SHP77 treated with DMSO at 0.1 percent for 48 hours (cell line): ENCODE measurements at places on chromosomes 16 and 17.

DNA sequence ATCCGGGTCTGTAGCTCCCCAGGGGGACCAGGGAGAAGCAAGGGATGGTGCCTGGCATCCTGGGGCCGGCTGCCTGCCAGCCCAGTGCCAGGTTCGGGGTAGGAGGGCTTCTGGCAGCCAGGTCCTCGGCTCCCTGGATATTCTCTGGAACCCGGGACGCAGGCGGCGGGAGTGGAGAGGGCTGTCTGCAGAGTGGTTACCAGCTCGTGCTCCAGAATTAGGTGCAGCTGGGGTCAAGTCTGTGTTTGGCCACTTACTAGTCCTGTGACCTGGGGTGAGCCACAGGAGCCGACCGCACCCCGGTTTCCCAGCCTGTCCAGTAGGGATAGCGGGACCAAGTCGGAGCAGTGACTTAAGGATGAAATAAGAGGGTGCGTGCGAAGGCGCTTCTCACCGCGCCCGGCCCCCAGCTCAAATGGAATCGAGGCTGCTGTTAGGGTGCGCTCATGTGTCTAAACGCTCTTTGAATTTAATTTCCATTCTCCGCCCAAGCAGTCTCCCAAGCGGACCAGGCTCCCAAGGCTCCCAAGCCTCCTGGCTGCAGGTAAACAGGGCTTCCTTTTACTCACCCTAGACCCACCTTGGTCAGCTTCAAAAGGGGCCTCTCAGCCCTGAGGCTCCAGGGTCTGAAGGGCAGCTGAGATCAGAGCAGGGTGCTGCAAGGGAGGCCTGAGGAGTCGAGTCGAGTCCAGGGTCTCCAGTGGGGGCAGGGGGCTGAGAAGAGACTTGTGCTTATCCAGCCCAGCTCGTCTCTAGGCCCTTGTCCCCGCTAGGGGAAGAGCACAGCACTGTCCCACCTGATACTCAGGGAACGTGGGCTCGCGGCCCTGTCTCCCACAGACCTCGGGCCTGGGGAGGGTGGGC is 28.3 kb upstream of the ZNF469 start:
- DNase-seq = no peak

- DNase-seq = no peak
Observed at GRCh38 chr16:5633845-5634440, 536.3 kb upstream of the EEF2KMT start.

- DNase-seq = no peak
Observed at GRCh38 chr16:2121853-2122252, 13.8 kb downstream of the PKD1 start.

GRCh38 chr16:85209526-85210121 is 97.4 kb upstream of the CIBAR2 start:
- DNase-seq = no peak

- no peak for DNase-seq
Observed at GRCh38 chr16:1374418-1375297, 22.9 kb downstream of the GNPTG start.
